ENCODE measurements at places on chromosomes 2 and 18. TPM values are rescaled to one million over a fixed set of nuclear protein-coding genes. Genes with fewer than 3 reads are reported as not detected.
A peak's percentile ranks its signal among the peaks of the same experiment; 100 is the strongest.

NEU2 gene
- not detected for total RNA-seq

DNA sequence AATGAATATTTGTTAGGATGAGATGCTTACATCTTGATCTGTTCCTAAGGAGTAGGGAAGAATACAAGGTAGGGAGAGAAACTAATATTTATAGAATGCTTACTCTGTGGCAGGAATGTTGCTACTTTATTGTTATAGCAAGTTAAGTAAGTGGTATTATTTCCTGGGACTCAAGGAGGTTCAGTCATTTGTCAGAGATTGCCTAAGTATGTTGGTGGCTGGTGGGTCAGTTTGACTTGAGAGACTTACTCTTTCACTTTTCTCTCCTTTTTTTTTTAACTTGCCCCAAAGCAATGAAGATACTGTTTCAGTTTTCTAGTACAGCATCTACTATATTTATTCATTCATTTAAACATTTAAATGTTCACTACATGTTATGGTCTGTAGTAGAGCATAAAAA is 209.2 kb upstream of the STON1 start:
- no peak for ATAC-seq

RAB6C gene
- total RNA-seq = not detected

GCFC2 gene
- total RNA-seq = 22.5 TPM

DNA sequence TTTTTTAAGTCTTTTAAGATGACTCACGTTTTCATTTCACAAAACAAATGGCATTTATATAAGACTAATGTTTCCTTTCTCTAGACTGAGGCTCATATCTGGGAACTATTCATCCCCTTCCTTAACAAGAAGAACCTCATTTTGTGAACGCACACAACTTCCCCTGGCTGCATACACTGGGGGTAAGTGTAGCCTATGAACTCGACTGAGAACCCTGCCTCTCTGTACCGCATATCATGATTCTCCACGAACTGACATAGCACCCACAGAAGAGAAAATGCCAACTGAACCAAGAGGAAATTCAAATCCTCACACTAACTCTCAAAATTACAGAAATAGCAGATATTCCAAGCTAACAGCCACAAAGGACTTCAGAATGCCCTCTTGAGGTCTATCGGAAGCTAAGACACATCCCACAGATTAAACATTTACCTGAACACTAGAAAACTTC is 236.7 kb downstream of the TCF4 start:
- ATAC-seq = no peak

KCTD1 gene
- 3.2 TPM for total RNA-seq

DNA sequence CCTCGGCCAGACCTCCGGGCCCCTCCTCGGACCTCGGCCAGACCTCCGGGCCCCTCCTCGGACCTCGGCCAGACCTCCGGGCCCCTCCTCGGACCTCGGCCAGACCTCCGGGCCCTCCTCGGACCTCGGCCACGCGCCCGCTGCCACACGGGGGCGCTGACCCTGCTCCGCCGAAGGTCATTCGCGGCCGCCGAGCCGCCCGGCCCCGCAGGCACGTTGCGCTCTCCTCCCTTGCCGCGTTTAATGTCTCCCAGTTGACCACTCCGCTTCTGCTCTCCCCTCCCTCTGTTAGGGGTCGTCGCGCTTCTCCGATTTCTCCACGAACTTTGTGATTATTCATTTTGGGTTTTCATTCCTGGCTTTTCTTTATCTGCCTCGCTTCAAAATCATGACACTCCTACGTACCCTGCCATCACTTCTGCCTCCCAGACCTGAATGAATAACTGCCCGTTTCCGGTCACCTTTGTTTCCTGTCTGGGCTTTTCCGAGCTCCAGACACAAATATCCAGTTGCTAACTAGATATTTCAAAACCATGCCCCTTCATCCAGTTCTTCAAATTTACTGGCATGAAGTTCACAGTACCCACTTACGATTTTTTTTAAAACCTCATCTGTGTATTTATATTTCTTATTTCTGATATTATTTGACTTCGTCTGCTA is 14.8 kb upstream of the COLEC12 start:
- ATAC-seq = no peak

GRCh38 chr18:39969803-39970494 is 1985.1 kb upstream of the PIK3C3 start:
- no peak for ATAC-seq

GRCh38 chr18:9709304-9709877 is 1.3 kb downstream of the RAB31 start:
- ATAC-seq = no peak

C18orf63 gene
- not detected for total RNA-seq

- ATAC-seq = peak; percentile 92
Measured at GRCh38 chr18:56532176-56532840, 106.1 kb downstream of the TXNL1 start.

GKN2 gene
- not detected for total RNA-seq

GRCh38 chr18:74291472-74291770 is 342 bp downstream of the CYB5A start:
- ATAC-seq = no peak

- no peak for ATAC-seq
Measured at GRCh38 chr2:12433626-12433990, 283.1 kb upstream of the TRIB2 start.

AKAIN1 gene
- not detected for total RNA-seq

CHRND gene
- total RNA-seq = not detected

- ATAC-seq = peak; percentile 80
Measured at GRCh38 chr2:237156031-237156856, 70.6 kb downstream of the COPS8 start.

- ATAC-seq = no peak
Measured at GRCh38 chr2:199581935-199582360, 124.2 kb upstream of the SATB2 start.

DNA sequence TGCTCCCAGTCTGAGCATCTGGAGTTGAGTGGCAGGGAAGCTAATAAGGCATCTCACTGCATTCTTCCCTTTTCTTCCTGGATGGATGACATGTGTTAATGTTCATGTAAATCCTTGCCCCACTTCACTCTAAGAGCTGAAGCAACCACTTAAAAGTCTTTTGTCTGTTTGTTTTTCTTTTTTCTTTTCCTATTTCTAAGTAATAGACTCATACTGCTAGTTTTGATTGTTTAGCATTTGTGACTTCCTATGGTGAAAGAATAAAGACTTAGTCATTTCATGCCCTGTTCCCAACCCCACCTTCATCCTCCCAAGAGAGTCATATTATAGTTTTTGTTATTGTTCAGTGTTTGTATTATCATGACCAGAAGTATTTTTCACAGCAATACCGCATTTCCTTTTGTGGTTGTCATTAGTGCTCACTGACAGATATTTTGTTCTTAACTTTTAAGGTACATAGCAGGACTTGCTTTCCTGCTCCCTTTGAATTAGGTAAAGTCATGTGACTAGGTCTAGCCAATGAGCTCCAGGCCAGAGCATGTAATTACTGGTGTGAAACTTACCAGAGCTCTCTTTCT is 18.1 kb upstream of the SPP2 start:
- peak; percentile 89 for ATAC-seq

EGR4 gene
- 0.29 TPM for total RNA-seq

GRCh38 chr18:29449424-29449823 is 1272.5 kb upstream of the CDH2 start:
- ATAC-seq = no peak

GRCh38 chr2:1521878-1522830 is 108.9 kb downstream of the TPO start:
- no peak for ATAC-seq

GRCh38 chr2:12278217-12278750 is 438.5 kb upstream of the TRIB2 start:
- ATAC-seq = no peak

GRCh38 chr18:63887424-63887823 is at the start of gene SERPINB2:
Gene SERPINB2, plus strand, starts transcription at chr18:63887705. Its CDS starts 3,740 bp downstream, at chr18:63891445.
- ATAC-seq = peak; percentile 84

DNA sequence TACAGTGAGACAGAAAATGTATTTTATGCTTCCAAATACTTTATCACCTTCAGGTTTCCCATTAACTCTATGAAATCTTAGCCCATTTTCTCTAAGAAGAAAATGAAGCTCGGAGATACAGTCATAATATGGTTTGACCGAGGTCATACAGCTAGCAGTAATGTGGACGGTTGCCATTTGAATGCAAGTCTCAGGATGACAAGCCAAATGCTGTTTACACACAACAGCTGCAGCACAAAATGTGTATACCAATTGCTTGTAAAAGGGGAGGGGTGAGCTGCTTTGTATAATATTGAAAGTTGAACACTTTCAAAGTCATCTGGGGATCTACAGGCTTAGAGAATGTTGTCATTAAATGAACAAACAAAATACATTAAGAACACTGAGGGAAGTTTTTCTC is 93.8 kb upstream of the FSIP2 start:
- ATAC-seq = no peak

- no peak for ATAC-seq
Measured at GRCh38 chr2:184129073-184129472, 469.3 kb upstream of the ZNF804A start.

- ATAC-seq = no peak
Measured at GRCh38 chr2:174522553-174522952, 35.7 kb upstream of the GPR155 start.

DNA sequence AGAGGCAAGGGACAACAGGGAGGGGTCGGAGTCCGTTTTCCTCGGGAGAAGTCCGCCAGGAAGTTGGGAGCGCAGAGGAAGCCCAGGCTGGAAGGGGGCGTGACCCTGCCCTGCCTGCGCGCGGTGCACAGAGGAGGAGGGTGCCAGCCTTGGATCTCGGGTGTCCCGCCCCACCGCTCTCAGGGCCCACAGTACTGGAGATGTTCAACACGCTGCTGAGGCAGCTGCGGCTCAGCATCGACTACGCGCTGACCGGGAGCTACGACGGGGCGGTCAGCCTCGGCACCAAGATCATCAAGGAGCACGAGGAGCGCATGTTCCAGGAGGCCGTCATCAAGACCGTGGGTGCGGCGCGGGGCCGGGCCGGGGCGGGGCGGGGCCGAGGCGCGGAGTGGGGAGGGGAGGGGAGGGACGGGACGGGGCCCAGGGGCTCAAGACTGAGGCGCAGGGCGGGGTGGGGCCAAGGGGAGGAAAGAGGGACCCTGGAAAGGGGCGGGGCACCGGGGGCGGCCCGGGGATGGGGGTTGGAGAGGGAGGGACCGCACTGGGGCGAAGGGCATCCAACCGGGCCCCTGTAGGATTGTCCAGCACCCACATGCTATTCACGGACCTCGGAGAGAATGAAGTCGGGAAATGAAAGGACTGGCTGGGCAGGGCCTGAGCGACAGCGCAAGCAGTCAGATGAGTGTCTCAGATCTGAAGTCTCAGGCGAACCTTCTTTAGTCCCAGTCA is 36.6 kb downstream of the POMC start:
- peak; percentile 33 for ATAC-seq

GMPPA gene
- total RNA-seq = 36.3 TPM

MARCO gene
- total RNA-seq = not detected

DNA sequence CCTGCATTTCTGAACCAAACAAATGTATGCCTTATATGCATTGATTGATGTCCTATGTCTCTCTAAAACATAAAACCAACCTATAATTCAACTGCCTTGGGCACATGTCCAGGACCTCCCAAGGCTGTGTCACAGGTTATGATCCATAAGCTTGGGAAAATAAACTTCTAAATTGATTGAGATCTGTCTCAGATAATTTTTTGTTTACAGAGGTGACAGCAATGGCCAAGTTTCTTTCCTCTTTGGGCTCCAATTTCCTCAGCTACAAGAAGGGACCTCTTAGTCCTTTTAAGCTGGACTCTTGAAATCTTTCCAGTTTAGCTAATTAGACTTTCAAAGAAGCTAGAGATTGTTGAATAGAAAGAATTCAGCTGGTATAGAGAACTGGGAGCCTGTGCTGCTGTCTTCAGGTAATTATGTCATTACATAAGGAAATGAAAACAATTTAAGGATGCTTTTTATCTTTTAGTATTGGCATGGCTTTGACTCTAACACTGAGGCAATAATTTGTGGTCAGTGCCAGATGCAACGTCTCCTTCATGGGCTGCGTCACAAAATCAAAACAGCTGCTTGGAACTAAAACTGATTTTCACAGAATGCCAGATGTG is 412.1 kb upstream of the TRIB2 start:
- no peak for ATAC-seq

HNRNPLL gene
- total RNA-seq = 122 TPM

GAREM2 gene
- 2.1 TPM for total RNA-seq

DNA sequence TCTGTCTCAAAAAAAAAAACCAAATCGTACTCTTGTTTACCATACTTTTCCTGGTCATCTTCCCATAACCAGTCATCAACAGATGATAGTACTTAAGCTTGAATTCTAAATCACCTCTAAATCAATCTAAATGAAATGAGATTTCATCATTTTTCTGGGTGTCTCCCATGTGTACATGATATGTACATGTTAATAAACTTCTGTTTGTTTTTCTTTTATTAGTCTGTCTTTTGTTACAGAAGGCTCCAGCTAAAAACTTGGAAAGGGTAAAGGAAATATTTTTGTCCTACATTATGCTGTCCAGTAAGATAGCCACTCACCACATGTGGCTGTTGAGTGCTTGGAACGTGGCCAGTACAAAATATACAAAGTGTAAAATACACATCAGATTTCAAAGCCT is 78.7 kb upstream of the MSH6 start:
- ATAC-seq = no peak

DNA sequence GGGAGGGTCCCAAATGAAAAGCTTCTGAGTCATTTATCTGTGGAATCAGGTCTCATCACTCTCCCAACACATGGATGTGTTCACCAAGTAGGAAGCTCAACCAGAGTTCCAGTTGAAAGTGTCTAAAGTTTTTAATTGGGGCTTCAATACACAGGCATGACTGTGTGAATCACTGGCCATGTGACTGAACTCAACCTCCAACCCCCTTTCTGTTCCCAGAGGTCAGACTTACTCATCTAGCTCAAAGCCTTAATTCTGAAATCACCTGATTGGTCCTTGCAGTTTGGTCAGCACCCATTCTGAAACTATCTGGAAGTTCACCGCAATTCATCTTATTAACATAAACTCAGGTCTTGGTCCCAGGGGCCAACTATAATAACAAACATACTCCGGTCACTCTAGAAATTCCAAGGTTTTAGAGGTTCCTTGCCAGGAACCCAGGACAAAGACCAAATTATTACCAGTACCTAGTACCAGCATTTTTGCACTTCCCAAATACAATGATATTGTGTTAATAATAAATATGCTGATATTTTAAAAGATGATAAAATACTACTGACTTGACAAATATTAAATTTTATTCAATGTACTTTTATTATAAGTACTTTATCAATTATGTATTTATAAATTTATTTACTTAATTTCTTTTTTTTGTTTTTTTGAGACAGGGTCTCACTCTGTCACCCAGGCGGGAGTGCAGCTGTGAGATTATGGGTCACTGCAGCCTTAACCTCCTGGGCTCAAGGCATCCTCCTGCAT is 10.7 kb upstream of the RBM45 start:
- peak; percentile 35 for ATAC-seq

C2orf80 gene
- total RNA-seq = not detected

- no peak for ATAC-seq
Measured at GRCh38 chr2:145653553-145653952, 1133.6 kb upstream of the ZEB2 start.

ABCG8 gene
- not detected for total RNA-seq

ASB18 gene
- total RNA-seq = not detected

R3HDM1 gene
- total RNA-seq = 51.5 TPM

DNA sequence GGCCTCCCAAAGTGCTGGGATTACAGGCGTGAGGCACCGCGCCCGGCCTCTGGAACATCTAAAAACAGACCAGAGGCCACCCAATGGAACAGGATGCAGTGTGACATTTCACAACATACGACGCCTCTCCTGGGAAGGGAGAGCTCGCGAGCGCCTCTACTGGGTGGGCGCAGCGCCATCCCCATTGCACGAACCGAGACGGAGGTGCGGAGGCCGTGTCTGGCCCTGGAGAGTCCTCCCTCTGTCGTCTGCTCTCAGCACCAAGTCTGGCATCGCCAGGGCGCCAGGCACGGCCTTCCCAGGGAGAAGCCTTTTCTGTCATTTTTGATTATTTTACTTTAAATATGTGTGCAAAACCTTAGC is 9.4 kb upstream of the GBX2 start:
- peak; percentile 44 for ATAC-seq

- no peak for ATAC-seq
Measured at GRCh38 chr2:239534581-239535412, 134.0 kb upstream of the HDAC4 start.
